ENCODE measurements at places on chromosomes 1 and 21. TPM values are rescaled to one million over a fixed set of nuclear protein-coding genes. Genes with fewer than 3 reads are reported as not detected.

Gene NTMT2
- not detected for total RNA-seq

Gene E2F2
- total RNA-seq = 2.8 TPM

Gene IQGAP3
- 23.7 TPM for total RNA-seq

Gene BCAN
- not detected for total RNA-seq

GRCh38 chr21:43855955-43856354 lies 9.1 kb upstream of the AGPAT3 start:
- no peak for DNase-seq

DNA sequence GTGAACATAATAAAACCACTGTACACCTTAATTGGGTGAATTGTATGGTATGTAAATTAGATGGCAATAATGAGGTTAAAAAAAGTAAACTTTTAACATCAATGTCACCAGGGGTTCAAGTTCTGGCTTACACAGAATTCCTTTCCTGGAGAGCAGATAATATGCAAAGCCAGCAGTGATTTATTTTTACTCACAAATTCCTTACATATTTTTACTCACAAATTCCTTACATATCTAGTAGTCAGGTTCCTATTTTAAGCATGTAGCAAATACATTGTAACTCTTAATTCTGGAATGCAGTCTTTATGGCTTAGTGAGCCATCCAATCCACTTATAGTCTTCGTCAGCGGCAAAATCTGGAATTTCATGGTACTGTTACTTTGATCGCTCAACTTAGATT lies 1.3 kb upstream of the UBE4B start:
- DNase-seq = peak; percentile 57

- peak; percentile 55 for DNase-seq
Measured at GRCh38 chr1:151887028-151887427, 22.3 kb downstream of the THEM4 start.
